ENCODE measurements at places on chromosomes 7 and 10.
A peak's percentile ranks its signal among the peaks of the same experiment; 100 is the strongest.

GRCh38 chr7:65251851-65252620 lies 121.6 kb upstream of the ZNF92 start:
- DNase-seq, result peak; percentile 96

GRCh38 chr10:72889391-72889831 lies 4.1 kb upstream of the OIT3 start:
- DNase-seq, result no peak

- no peak for DNase-seq
These were observed 284.3 kb upstream of the KAT6B start for GRCh38 chr10:74542077-74542476.

DNA sequence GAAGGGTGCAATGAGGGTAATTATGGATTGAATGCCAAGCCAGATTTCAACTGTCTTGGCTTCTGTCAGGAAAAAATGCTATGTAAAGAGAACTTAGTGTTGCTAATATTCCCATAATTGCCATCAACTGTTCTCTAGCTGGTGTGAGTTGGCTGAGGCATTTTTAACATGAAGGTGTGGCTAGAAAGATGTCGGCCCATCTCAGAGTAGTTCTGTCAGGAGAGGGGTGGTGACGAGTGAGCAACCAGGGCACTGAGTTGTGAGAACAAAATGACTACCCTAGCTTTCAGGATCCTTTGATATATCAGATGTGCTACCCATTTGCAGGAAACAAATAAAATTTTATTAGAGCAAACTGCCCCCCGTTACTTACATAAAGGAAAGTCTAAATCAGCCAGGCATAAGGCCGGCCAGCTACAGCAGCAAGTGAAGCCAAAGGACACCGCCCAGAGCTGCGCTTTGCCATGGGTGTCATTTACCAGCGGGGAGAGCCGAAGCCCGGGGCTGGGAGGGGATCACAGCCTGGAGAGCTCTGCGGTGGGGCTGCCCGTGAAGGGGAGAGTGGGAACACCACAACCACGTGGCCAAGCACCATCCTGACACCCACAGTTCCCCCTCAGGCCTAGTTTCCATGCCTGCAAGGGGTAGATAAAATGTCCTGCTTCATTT lies 141.4 kb downstream of the ICA1 start:
- DNase-seq, result no peak

DNA sequence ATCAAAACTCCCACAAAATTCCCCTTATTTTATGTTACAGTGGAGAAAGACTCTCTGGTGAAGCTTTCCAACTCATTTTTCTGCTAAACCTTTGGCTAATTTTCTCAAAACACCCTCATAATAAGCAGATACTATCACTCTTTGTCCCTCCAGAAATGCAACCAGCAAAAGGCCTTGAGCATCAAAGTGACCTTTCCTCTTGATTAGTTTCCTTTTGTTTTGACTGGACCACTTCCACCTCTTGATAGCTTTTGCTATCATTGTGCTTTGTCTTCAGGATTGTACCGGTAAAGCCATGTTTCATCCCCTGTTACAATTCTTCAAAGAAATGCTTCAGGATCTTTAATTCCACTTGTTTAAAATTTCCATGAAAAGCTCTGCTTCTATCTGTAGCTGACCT lies 115.1 kb upstream of the SLC13A1 start:
- no peak for DNase-seq

GRCh38 chr7:41007351-41007751 lies 695.5 kb downstream of the INHBA start:
- no peak for DNase-seq

DNA sequence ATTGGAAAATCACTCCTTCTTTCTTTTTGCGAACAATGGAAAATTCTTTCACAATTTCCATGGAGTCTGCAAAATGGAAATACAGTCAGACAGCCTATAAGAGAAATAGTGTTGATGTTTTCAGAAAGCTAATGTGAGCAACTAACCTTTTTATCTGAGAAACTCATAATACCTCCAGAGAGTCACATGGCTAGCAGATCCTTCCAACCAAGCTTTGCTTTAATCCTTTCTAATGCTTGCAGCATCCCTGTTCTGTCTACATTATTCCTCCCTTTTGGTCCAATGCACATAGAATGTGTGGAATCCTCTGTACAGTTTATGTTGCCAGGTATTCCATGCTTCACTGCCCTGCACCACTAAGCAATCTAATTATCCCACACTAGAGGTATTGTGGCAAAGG lies 717.5 kb upstream of the LRRN3 start:
- no peak for DNase-seq
